NCI-H1417 (cell line): ENCODE measurements at places on chromosomes 12 and 14.

- no peak for DNase-seq
Observed at GRCh38 chr12:100795800-100796179, 1.2 kb downstream of the ANO4 start.

- no peak for DNase-seq
Observed at GRCh38 chr12:68864604-68865003, 56.6 kb downstream of the MDM2 start.

DNA sequence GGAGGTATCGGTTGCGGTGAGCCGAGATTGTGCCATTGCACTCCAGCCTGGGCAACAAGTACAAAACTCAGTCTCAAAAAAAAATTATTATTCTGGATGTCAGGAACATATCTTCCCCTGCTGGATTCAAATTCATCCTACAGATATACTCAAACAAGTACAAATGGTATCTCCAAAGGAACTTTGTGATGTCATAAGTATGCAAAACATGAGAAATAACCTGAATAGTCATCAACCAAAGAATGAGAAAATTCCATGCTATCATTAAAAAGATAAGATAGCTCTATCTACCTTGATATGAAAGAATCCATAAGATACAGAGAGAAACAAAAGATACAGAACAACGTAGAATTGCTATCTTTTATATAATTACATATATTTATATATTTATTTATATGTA is 67.7 kb downstream of the EEA1 start:
- DNase-seq: no peak

DNA sequence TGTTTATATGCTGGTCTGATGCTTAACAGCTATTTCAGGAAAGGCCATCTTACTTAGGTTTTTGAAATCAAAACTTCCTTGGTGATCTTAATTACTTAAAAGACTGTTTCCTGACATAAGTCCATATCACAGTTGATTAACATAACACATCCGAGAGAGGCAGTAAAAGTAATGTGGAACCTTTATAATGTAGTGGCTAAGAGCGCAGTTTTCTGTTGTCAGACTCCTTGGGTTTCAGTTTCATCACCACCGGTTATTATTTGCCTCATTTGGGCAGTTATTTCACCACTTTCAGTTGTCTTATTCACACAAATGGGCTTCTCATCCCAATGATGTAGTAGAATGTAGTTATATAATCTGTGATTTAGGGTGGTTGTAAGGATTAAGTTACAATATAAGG is 30.9 kb downstream of the TBC1D15 start:
- DNase-seq: no peak

DNA sequence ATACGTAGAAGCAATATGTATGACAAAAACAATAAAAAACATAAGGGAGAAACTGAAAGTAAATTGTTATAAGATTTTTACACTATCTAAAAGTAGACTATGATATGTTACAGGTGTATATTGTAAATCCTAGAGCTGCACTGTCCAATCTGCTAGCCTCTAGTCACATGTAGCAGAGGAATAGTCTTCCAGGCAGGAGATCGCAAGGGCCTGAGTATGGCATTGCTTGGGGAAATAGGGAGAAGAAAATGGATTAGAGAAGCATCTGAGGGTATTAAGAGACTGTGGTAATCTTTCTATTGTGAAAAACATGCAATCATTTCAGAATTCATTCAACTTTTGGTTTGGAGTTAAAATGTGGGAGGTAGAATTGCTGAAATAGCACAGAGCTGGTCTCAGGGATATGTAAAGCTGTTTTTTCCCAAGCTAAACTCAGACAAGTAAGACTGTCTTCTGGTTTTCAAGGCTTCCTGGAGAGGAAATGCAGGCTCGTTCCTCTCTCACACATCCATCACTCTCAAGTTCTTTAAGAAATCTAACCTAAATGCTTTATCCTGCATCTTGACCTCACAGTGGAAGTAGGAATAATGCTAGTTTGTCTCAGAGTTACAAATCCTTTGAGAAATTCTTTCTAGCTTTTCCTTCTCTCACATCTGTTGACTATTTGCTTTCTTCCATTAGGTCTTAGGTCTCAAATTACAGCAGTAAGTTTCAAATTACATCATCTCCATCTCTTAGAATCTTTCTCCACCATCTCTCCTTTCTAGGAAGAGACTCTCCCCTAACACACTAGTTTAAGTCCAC is 7.6 kb upstream of the CCDC184 start:
- no peak for DNase-seq

GRCh38 chr12:46187023-46187422 is 81.8 kb downstream of the SLC38A1 start:
- no peak for DNase-seq
